Left hindlimb (tissue), 1 donor: ENCODE measurements at places on chromosomes 11 and 22.

DNA sequence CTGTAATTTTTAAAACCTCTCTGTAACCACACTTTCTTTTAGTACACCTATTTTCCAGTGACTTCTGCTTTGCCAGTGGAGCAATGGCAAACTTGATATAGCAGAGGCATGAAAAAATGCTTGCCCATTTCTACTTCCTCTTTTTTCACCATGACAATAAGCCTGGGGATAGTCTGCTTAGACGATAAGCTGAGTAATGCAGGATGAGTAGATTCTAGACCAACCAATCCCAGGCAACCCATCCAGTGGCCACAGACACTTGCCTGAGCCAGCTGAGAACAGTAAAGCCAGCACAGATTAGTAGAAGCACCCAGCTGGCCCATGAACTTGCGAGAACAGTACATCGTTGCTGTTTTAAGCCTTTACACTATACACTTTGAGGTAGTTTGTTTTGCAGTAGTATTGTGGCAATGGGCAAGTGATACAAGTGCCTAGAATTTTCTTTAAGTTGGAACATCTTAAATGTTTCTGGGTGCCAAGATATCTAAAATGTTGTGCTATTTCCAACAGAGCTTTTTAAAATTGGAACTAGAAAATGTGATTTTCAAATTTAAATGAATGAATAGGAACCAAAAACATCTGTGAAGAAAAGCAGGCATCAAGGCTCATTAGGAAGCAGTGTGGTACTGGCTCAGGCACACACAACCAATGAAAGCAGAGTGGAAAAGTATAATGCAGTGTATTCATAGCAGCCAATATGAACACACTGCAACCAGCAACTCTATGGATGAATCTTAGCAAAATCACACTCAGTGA is 37.7 kb downstream of the DDI1 start:
- no peak for DNase-seq

DNA sequence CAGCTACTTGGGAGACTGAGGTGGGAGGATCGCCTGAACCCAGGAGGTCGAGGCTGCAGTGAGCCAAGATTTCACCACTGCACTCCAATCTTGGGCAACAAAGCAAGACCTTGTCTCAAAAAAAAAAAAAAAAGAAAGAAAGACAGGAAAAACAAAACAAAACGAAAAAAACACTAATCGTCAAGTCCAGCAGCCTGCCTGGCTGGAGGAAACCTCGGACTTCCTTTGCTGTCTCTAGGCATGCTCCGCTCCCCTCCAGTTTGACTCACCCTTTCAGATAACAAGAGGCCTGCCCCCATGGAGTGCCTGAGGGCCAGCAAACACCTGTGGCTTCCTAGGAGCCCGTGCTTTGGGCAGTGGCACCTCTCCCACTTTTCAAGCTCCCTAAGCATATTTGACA is 28.8 kb upstream of the CHKA start:
- DNase-seq, result no peak

DNA sequence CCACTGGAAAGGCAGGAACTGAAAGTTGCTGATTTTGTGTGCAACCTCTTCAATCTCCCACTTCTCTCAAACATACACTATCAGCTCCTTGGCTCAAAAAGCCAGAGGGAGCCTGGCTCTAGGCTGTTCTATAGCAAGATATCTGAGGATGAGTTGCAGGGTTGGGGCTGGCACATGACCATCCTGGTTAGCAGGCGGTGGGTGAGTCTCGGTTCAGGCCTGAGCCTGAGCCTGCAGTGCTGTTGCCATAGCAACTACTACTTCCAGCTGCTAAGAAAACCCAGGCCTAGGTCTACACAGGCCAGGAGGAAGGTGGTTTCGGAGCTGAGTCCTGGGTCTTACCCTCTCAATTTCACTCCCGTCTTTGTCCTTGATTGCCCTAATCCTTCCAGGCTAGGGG is 39.0 kb downstream of the CWC15 start:
- no peak for DNase-seq

DNA sequence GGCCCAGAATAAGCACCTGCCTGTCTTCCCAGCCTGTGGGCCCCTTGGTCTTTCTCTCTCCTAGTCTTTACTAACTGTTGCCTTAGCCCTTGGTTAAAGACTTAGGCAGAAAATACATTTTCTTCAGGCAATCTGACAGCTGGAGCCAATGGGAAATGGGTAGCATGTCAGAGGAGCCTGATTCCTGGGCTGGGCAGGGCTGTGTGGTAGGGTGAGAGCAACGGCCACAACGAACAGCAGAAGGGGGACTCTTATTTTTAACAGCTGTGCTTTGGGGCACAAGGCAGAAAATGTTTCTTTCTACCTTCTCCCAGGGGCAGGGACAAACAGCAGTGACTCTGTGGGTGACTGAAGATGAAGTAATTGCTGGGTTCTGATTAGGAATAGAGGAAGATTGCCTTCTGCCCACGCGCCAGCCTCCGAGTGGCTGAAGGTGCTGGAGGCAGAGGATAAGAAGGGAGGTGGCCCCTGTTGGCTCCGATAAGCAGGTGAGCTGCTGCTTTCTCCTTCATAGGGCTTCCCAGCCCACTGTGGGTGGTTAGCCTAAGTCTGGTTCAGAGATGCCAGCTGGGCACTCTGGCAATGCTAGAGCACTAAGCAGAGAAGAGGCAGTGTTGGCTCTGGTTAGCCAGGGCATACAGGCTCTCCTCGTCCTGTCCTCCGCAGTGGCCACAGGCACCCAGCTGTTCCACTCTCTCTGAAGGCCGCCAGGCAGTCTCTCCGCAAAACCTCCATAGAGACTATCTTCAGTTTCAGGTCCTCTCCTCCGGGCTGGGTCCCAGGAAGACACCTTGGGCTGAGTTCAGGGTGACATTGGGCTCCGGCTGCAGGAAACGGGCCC is 1.5 kb downstream of the YPEL4 start:
- peak; percentile 40 for DNase-seq

DNA sequence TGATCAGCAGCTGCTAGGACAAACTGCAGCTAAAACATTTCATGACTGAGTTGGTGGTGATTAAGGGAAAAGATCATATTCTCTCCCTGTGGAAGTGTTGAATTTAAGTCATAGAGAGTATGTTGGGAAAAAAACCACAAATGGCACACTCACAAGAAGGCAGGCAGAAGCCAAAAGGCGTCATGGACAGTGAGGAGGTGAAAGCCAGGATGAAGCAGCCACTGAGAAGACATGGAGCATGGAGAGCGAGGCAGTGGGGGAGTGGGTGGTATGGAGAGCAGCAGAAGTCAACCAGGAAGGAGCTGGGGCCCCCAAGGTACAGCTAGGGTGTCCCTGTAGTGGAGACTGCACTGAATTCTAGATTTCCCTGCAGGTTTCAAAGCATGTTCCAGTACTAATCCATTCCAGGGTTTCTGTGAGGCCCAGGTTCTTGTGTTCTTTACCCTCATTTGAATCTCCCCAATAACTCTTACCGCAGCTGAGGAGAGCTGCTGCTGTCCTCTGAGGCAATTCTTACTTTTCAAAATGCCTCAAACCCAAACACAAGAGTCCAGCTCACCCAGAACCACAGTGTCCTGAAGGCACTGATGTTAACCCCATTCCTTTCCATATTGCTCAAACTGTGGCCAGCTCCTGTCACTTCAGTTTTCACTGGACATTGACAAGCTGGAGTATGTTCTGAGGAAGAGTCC is 191.8 kb upstream of the E2F8 start:
- peak; percentile 73 for DNase-seq

GRCh38 chr11:97354576-97354975 is 964.8 kb downstream of the JRKL start:
- DNase-seq, result no peak

- DNase-seq, result peak; percentile 82
Observed at GRCh38 chr22:42644422-42645340, 4.3 kb upstream of the ATP5MGL start.

DNA sequence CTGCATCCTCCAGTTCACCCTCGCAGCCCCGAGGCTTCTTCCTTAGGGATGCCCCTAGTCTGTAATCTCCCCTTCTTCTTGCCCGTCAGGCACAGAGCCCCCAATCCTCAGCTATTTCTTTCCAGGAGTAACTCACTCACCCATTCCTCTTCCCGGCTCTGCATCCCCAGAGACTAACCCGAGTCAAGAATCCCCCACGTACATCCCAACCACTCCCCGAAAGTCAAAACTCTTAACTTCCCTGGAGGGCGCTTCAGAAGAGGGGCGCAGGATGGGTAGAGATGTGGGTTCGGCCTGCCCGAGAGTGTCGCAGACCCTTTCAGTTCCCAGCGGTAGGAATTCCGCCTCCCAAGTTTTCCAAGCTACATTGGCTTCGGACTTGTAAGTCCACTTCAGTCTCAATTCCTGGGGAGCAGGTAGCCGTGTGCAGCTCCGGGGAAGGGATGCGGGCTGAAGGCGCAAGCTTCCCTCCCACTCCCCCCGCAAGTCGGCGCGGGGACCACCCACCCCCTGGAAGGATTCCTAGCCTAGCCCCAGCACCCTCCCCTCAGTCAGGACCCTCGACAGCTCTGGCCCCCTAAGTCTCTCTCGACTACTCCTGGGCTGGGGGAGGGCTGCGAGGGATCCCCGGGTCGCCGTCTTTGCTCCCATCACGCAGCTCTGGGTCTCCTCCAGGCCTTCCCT is 871 bp downstream of the BDNF start:
- DNase-seq, result peak; percentile 44

GRCh38 chr11:133681901-133682300 is 149.6 kb upstream of the OPCML start:
- DNase-seq, result no peak

GRCh38 chr11:63666874-63667273 is 4.3 kb downstream of the ATL3 start:
- DNase-seq, result no peak

GRCh38 chr11:72724851-72725723 is 27.1 kb downstream of the ARAP1 start:
- DNase-seq, result peak; percentile 79

- DNase-seq, result peak; percentile 16
Observed at GRCh38 chr22:37203354-37204044, 8.8 kb downstream of the SSTR3 start.

- DNase-seq, result peak; percentile 84
Observed at GRCh38 chr11:120527111-120527761, 15.7 kb downstream of the GRIK4 start.

DNA sequence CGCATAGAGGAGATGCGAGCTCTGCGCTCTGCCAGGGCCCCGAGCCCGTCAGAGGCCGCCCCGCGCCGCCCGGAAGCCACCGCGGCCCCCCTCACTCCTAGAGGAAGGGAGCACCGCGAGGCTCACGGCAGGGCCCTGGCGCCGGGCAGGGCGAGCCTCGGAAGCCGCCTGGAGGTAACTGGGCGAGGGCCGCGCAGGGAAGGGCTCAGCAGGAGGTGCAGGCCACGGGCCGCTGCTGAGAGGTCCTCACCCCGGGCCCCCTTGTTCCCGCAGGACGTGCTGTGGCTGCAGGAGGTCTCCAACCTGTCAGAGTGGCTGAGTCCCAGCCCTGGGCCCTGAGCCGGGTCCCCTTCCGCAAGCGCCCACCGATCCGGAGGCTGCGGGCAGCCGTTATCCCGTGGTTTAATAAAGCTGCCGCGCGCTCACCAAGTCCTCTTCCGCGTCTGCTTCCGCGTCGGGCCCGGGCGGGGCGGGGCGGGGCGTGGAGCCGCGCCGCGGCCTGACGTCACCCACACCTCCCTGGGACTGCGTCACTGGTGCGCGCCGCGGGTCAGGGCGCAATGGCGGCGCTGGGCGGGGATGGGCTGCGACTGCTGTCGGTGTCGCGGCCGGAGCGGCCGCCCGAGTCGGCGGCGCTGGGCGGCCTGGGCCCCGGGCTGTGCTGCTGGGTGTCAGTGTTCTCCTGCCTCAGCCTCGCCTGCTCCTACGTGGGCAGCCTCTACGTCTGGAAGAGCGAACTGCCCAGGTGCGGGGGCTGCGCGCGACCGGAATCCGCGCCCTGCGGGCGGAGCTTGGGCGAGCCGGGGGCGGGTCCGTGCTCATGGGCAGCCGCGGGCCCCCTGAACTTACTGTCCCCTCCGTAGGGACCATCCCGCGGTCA is at the start of gene RCE1:
Gene RCE1 (plus strand): TSS at position 546 of the 880 bp plus-strand sequence. CDS start 15 bp downstream, at position 561.
- DNase-seq, result peak; percentile 94

DNA sequence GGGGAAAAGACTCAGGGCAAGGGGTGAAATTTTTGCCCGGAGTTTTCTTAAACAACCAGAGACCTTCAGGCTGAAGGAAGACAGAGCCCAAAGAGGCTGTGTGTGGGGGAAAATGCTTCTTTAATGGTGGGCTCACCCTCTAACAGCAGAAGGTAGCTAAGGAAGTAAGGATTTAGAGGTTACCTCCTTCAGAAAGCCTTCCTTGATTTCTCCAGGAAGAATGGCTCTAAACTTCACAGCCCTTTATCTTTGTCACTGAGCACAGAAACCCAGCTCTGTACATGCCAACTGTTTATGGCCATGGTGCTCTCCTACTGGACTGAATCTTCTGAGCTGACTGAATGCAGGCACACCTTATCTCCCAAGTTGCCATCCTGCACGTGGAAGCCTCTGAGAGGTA is 196.0 kb downstream of the TENM4 start:
- DNase-seq, result no peak

- DNase-seq, result no peak
Observed at GRCh38 chr11:6170226-6170625, at the start of gene OR52B2. OR52B2 (minus strand) TSS chr11:6170326; CDS start chr11:6170326, 0 bp downstream.
